ENCODE measurements at places on chromosomes 2 and 18.

GRCh38 chr2:112924821-112925220 is 13.9 kb downstream of the IL37 start:
- no peak for DNase-seq

DNA sequence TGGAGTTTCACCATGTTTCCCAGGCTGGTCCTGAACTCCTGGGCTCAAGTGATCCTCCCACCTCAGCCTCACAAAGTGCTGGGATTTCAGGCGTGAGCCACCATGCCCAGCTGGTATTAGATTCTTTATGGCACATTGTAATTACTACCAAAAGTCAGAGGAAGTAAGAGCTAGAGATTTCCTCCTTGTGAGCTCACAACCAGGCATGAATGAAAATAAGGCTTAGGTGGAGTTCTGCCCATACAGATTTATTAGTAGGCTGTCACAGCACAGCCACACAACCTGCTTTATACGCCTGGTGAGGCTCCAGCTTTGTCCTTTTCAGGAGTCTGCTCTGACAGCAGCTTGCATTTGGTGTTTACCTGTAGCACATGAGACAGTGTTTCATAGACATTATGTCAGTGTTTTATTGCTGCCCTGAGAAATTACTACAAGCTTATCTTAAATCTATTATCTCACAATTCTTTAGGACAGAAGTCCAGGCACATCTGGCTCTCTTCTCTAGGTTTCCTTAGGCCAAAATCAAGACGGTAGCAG is 156.6 kb downstream of the TANC1 start:
- no peak for DNase-seq

DNA sequence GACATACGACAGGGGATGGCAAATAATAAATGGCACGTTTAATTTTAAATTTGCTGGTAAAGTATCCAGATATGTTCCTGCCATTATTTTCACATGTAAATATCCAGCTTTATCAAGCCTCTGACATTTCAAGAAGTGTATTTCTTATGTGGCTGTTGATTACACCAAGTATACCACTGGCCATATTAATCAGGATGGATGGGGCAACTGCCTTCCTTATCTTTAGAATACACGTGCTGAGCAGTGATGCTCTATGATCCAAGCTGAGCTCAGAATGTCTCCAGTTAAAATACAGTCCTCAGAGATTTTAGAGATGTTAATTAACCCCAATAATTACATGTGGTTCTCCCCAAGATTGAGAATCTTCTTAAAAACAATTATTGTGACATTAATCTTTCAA is 38.3 kb upstream of the RAPGEF4 start:
- no peak for DNase-seq

DNA sequence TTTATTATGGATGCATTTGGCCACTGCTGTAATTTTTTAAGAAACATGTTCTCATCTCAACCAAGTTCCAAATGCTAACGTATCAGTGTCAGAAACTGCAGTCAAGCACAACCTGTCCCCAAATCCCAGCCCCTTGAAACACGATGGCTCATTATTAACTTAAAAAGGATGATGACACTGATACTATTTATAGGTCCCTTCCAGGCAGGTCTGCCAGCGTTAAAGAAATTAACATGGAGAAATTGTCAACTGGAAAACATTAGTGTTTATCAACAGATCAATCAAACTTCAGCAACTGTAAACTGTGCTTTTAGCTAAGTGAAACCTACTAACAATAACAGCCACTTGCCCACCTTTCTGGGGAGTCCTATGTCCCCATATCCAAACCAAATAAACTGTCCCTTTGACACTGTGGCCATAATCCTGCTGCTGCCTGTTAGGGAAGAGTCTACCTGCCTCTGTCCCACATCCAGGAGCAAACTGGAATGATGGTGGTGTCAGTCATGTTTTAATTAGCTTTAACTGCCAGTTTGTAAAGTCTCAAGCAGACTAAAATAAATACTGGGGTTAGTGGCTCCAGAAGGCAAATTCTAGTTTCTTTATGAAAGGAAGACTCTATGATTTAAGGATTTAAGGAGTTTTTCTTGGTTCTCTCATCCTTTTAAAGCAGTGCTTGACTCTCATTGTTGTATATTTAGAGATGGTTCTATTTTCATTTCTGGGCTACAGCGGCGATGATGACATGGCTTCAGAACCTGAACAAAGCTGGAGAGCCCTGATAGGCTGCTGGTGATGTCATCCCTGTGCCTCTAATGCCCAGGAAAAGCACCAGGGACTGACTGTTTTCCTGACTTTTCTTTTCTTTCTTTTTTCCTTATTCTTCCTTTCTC is 583.6 kb upstream of the PIK3C3 start:
- DNase-seq = no peak

- DNase-seq = no peak
These were observed 399.8 kb downstream of the TMEM182 start for GRCh38 chr2:103161456-103162289.

GRCh38 chr2:95204396-95204795 is 2.9 kb upstream of the ZNF892 start:
- DNase-seq = no peak

DNA sequence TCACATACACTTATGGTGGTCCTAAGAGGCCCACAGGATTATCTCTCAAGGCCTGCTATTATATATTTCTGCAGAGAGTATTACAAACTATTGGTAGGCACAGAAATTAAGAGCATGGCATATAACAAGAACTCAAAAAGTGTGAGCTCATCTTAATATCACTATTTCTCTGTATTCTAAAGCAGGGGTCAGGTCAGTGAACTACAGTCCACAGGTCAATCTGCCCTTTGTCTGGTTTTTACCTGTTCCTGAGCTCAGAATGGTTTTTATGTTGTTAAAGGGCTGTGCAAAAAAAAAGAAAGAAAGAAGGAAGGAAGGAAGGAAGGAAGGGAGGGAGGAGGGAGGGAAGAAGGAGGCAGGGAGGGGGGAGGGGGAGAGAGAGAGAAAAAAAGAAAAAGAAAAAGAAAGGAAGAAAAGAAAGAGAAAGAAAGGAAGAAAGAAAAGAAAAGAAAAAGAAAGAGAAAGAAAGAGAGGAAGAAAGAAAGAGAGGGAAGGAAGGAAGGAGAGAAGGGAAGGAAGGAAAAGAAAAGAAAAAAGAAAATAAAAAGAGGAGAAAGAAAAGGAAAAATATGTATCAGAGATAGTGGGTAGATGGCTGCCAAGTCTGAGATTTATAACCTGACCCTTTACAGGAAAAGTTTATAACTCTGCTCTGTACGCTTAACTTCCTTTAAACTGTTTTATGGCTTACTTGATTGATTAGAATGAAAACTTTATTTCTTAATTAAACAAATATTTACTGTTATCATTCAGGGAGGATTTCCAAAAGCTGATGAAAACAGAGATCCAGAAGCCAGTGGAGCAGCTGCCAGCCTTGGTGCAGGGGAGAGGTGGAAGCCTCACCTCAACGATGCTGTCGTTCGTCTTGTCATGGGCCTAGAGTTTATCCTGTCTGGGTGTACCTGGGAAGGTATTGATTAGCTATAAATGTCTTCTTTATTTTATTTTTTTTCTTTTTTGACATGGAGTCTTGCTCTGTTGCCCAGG is 11.2 kb upstream of the SCYGR1 start:
- DNase-seq = no peak

GRCh38 chr18:32021756-32022564 is 3.3 kb downstream of the RNF125 start:
- no peak for DNase-seq

- DNase-seq = no peak
These were observed 167.4 kb downstream of the PTGR3 start for GRCh38 chr18:75041586-75041985.

- no peak for DNase-seq
These were observed 6.8 kb upstream of the SLC1A4 start for GRCh38 chr2:64982311-64982857.

- DNase-seq = no peak
These were observed 171.8 kb downstream of the PTGR3 start for GRCh38 chr18:75036917-75037688.

DNA sequence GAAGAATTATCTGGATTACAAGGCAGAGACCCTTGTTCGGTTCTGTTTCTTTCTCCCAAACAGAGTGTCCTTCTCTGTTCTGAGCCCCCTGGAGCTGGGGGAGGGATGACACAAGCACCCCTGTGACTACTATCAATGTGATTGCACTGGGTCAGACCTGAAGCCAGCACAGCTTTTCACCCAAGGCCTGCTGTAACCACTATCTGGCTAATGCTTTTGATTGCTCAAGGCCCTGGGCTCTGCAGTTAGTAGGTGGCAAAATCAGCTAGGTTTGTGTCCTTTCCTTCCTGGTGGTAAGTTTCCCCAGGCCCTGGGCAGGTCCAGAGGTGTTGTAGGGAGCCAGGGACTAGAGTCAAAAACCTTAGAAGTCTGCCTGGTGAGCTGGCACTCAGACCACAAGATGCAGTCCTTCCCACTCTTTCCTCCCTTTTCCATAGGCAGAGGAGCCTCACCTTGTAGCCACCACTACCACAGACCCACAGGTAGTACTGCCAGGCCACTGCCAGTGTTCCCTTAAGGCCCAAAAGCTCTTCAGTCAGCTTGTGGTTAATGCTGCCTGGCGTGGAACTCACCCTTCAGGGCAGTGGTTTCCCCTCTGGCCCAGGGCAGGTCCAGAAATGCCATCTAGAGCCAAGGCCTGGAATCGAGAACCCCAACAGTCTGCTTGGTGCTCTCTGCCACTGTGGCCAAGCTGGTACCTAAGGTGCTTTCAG is 83.0 kb downstream of the FAM117B start:
- no peak for DNase-seq

- DNase-seq = no peak
These were observed 38.4 kb upstream of the ZSWIM2 start for GRCh38 chr2:186887107-186888090.

GRCh38 chr18:63138436-63139340 is 180.9 kb downstream of the BCL2 start:
- no peak for DNase-seq

DNA sequence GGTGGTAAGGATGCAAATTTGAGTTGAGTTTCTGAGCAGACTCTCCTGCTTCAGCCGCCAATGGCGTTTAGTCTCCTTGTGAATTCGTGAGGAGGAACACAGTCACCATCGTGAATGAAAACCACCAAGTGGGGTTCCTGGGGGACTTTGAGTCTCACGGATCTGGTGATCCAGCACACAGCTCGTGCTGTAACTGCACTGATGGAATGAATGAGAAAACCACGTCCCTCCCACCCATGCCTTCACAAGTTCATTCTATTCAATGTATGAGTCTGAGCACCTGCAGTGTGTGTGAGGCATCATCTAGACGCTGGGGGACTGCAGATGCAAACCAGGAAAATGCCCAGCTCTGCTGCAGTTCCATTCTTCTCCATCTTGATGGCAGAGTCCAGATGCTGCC is 127.9 kb downstream of the PIEZO2 start:
- no peak for DNase-seq

DNA sequence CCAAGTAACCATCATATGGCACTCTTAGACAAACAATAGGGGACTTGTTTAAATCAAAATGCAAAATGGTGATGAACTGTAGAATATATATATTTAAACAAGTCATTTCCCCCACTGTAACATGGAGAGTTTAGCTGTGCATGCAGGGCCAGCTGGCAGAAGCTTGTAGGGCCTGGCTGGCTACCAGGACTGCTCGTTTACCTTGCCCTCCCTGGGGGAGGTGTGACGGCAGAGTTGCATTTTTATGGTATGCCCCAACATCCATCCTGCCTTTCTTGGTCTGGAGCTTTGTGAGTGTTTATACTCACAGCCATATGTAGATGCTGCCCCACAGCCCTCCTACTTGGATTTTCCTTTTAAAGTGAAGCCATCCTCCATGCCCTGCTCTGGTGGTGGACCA is 101.7 kb upstream of the ZFP36L2 start:
- DNase-seq = no peak

DNA sequence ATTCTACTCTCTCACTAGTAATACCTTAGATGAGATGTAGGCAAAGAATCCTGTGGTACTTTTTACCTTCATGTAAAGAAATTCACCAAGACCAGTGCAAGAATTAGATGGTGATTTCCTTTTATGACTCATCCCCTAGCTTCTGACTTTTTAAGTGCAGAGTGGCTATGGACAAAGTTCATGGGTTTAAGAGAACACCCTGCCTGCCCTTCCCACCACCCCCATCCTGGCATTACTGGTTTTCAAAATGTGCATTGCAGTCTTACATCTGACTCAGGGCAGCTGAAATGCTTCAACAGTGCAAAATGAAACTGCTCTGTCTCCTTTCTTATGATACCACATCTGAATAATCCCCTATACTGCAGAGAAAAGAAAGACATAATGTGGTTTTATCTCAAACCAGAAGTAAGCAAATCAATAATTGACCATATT is 22.6 kb downstream of the MAIP1 start:
- DNase-seq = no peak

DNA sequence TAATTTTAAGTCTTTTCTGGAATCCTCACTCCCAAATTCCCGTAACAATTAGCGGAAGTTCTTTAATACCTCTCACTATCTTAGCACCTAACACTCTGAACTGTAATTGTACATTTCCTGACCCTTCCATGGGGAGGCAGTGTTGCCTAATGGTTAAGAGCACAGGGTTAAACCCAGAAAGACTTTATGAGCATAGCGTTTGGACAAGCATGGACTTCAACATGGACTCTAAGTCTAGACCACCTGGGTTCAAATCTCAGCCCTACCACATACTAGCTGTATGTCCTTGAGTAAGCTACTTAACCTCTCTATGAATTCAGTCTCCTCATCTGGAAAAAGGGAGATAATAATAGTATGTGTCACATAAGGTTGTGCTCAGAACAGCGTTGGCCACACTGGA is 13.0 kb downstream of the ANTXR1 start:
- no peak for DNase-seq

DNA sequence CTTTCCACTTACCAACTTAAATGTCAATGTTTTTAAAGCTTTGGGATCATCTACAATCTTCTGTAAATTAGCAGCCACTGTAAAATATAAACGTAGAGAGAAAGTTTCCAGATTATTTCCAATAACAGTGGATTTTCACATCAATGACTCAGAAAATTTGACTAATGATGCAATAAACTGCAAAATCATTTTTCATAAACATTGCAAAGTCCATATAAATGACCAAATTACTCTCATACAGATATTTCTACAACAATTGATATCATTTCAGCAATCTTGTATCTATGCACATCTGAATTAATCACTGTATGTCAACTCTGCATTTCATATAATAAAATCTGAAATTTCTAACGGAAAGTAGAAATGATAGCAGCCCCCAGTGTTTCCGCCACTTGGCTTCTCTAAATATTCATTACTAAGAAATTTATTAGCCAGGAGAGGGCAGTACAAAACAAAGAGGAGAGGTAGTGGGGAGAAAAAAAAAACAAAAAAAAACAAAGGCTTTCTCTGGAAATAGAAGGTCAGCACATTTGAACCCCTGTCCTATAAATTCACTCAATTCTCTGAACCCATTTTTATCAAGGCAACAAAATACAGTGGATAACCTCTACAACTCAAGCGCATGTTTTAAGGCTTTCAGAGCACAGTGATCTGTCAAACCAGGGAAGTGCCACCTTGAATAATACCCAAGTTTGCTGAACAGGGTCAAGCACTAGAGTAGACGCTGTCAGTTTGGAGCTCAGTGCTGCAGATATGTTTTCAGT is 282.6 kb downstream of the STK39 start:
- DNase-seq = no peak

GRCh38 chr2:64230540-64230939 is 86.3 kb upstream of the PELI1 start:
- no peak for DNase-seq
